ENCODE measurements at places on chromosomes 1 and 21.

DNA sequence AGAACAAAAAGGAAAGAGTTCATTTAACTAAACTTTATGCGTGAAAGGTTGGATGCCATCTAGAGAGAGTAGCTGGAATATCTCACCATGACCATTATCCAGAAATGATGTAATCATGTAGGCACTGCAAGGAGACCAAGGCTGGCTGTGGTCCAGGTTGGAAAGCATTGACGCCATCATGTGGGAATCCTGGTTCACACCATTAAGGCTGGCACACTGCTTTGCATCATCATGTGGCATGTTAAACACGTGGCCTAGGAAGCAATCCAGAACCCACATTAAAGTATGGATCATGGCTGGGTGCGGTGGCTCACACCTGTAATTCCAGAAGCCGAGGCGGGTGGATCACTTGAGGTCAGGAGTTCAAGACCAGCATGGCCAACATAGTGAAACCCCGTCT is 4.3 kb downstream of the ADAMTS1 start:
- no peak for DNase-seq

DNA sequence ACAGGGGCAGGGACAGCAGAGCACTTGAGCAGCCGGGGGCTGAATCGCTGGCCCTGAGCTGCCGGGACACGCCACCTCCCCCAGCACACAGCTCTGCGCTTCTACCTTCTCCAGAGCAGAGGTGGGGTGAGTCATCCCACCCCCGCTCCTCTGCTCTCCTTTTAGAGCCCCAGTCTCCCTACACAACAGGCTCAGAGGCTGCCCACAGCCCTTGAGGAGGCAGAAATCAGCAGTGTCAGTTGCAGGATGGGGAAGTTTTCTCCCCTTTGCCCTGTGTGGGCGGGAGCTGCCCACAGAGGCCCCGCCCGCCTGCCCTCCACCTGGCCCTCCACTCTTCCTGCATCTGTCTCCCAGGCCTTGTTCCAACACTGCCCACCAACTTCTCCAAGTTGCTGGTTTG is 94.6 kb downstream of the STUM start:
- DNase-seq = peak; percentile 37

DNA sequence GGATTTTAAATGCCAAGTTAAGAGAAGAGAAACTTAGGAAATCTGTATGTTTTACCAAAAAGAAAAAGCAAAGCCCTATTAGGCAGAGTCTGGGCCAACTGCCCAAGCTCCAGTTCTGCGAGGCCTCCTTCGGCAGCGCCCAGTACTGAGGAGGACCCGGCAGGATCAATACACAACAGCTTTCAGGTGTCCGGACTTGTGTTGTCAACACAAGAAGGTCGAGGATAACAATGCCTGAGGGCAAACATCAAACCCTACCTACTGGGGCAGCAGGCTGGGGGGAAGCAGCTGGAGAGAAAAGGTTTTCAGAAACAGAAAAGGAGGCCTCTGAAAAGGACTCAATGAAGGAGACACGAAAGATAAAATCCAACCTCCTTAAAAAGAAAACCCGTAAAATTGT is 98.1 kb upstream of the GJB5 start:
- DNase-seq = no peak

DNA sequence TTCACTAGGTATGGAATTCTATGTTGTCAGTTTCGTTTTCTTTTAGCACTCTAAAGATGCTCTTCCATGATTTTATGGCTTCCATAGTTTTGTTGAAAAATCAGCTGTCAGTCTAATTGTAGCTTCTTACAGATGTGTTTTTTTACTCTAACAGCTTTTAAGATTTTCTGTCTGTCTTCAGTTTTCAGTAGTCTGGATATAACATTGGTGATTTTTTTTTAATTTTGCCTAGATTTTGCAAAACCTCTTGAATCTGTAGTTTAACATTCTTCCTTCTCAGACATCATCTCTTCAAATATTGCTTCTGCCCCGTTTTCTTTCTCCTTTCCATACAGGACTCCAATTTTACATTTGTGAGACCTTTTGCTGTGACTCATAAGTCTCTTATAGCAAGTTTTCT is 17.9 kb upstream of the DYRK1A start:
- DNase-seq = no peak

GRCh38 chr1:160781914-160782689 is 13.9 kb upstream of the LY9 start:
- no peak for DNase-seq

GRCh38 chr1:65264197-65264929 is 45.0 kb upstream of the DNAJC6 start:
- no peak for DNase-seq

DNA sequence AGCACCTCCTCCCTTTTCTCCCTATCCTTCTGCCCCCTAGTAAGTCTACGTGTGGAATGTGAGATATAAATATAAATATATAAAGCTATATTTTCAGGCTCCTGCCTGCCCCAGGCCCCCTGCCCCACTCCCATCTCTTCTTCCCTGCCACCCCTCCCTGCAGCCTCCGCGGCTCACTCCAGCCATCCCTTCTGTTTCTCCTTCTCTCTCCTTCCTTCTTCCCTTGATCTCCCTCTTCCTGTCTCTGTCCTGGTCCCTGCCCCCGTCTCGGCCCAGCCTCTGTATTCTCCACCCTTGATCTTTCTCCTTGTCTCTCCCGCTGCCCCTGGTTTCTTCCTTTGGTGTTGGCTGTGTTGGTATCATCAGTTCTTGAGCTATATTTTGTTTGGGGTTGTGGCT is 23.2 kb downstream of the DMBX1 start:
- no peak for DNase-seq

DNA sequence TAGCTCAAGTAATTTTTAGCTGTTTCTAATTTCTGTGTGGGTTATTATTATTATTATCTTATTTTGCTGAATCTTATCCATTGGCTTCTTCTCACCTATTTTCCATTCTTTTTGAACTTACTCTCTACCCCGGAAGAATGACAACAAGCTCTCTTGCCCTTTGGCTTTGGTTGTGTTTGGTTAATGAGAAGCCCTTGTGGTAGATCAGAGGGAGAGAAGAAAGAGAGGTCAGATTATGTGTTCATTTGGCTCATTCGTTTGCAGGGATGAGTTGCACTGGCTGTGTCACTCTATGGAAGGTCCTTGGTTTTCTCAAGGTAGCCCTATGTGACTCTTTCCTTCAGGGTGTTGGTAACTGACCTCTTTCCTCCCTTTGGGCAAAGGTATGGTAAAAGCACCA is 391.9 kb downstream of the LMO4 start:
- no peak for DNase-seq

DNA sequence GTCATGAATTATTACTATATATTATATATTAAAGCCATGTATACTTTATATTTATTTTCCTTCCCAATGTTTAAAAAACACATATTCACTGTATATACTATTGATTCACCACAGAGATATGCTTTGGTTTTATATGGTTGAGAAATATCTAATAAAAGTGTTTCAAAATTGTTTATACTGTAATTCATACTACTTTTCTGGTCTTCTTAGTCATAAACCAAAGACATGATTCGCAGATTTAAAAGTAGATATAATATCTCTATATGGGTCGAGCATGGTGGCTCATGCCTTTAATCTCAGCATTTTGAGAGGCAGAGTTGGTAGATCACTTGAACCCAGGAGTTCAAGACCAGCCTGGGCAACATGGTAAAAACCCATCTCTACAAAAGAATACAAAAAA is 738.4 kb downstream of the USP25 start:
- DNase-seq = no peak

GRCh38 chr1:219031809-219032208 is 141.9 kb upstream of the LYPLAL1 start:
- no peak for DNase-seq

DNA sequence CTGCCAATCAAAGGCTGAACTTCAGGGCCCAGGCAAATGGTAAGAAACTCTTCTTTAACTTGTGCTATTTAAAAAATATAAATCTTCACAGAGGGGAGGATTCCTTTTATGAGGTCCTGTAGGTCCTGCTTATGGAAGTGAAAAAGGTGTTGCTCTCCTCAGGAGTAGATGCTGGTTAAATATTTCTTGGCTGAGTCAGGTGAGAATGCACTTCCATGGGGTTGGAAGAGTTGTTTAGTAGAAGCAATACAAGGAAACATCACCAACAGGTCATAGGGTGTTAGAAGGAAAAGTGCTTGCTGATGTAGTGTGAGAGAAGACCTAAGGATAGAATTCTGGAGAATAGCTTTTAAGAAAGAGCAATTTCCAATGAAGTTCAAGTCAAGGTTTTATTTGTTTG is 42.2 kb upstream of the ATP1A1 start:
- no peak for DNase-seq

GRCh38 chr1:112711041-112711440 is 4.1 kb downstream of the PPM1J start:
- DNase-seq = no peak

DNA sequence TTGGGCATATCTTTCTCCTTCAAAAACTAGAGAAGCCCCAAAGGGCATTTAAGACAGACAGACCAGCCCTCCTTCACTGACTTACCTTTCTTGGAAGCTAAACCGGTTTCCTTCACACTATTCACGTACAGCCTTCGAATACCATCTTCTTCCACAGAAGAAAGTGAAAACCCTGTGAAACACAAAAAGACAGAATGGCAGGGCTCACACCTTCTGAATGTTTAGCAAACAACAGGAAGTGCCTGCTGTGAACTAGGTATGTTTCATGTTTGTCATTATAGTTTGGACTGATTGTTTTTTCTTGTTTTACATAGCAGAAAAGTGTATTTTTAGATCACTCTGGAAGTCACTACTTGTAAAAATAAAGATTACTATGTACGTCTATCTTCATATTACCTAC is 148.6 kb upstream of the KRTAP19-8 start:
- no peak for DNase-seq

DNA sequence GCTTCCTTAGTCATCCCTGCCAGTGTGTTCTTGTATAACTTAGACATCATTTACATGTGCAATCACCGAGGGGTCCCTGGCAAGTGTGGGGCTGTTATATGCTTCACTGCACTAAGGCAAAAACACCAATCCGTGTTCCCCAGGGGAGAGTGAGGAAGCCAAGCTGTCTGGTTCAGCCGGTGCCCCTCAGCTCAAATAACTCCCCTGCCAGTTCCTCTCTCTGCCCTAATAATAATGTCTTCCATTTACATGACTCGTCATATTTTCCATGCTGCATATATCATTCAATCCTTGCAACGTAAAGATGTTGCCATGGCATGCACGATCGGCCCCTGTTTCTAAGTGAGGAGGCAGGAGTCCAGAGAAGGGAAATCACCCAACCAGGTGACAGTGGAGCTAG is 24.4 kb upstream of the NDC1 start:
- DNase-seq = no peak

GRCh38 chr1:41373373-41373772 is 12.1 kb downstream of the FOXO6 start:
- no peak for DNase-seq

- no peak for DNase-seq
Measured at GRCh38 chr1:85467929-85468540, 3.1 kb upstream of the DDAH1 start.

GRCh38 chr1:156625436-156626078 is 6.3 kb downstream of the HAPLN2 start:
- peak; percentile 54 for DNase-seq

GRCh38 chr1:158126425-158126824 is 54.3 kb upstream of the CD1D start:
- DNase-seq = no peak

DNA sequence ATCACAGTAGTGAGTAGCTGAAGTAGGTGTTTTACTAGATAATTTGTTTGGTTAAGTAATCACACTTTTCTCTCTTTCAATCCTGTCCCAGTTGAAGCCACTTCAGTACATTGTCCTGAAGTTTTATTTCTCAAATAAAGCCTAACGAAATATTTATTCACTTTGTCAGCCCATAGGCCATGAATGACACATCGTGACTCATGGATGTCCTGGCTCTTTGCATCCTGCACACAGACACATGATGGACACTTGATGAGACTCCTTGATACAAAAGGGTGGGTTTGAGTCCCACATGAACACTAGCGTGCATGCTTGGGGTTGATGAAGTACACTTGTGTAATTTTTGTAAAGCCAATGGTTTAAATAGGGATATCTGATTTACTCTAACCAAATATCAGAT is 22.7 kb upstream of the LAMC2 start:
- no peak for DNase-seq

DNA sequence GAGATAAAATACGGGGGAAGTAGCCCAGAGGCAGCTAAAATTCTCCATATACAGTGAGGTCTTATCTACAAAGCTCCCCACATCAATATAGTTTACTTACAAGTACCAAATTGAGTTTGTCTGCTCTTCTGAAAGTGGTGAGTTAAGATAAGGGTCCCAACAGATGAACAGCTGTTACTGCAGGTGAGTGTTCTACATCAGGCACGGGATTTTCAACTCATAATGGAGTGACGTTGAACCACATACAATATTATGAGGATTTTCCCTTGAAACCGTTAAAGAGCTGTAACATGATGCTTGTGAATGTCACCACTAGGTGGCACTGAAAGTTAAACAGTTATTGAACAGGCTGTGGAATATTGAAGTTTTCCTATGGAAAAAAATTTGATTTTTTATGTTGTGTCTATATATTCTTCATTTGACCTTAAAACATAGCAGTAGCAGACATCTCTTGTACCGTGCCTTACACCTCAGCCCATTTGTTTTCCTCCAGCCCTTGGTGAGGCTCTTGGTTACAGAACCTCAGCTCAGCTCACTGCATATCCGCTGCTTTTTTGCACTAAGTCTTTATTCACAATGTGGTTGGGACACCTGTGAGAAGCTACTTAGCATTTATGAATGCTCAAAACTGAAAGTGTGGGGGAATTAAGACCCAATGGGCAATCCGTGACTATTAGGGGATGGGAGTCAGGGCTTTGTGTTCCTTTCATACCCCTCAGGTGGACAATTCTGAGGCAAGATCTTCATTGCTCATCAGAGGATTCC is 23.2 kb downstream of the CD1D start:
- no peak for DNase-seq

- DNase-seq = no peak
Measured at GRCh38 chr1:151816548-151817352, 11.5 kb upstream of the LINGO4 start.

DNA sequence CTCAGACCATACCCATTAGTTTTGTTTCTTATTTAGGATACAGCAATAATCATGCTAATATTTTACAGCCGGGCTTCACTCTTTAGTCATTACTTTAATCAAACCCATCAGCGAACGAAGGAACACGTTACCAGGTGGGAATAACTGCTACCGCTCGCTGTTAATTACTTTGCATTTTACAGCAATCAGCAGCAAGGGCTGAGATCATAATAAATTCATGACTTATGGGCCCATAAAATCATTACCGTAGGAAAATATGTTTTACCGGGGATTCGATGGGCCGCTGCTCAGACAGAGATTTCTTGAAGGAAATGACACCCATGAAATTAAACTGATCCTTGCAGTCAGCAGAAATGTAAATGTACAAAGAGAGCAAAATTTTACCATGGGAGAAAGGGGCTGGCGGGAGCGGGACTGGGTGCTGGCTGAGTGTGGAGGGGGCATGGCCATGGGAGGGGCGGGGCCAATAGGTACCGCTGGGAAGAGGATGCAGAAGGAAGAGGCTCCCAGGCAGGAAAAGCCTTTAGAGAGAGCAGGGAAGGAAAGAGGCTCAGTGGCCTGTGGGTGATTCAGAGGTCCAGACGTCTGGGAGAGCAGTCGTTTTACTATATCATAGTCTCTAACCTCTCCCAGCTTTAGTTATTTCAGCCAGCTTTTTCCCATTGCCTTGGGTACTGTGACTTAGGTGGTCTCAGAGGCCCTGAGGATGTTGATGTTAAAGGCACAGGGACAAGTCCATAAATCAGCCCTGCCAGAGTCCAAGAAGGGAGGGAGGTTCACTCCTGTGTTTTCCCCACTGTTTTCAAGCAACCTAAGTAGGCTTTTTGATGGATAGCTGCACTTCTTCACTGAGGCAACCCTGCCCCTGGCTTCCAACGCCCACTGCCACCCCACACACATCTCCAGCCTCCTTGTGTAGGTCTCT is 258.9 kb downstream of the SEC16B start:
- no peak for DNase-seq

- DNase-seq = no peak
Measured at GRCh38 chr1:184990204-184990603, 15.9 kb upstream of the NIBAN1 start.

Data from T follicular helper cell (primary cell).